ENCODE measurements at places on chromosomes 13 and 19.
A peak's percentile ranks its signal among the peaks of the same experiment; 100 is the strongest.

GRCh38 chr13:90315061-90315460, 1032.4 kb upstream of the MIR17HG start:
- DNase-seq: no peak

- DNase-seq: no peak
Observed at GRCh38 chr19:28429356-28429755, 783.6 kb downstream of the UQCRFS1 start.

- DNase-seq: peak; percentile 53
Observed at GRCh38 chr19:21483589-21484170, 21.7 kb upstream of the ZNF429 start.

DNA sequence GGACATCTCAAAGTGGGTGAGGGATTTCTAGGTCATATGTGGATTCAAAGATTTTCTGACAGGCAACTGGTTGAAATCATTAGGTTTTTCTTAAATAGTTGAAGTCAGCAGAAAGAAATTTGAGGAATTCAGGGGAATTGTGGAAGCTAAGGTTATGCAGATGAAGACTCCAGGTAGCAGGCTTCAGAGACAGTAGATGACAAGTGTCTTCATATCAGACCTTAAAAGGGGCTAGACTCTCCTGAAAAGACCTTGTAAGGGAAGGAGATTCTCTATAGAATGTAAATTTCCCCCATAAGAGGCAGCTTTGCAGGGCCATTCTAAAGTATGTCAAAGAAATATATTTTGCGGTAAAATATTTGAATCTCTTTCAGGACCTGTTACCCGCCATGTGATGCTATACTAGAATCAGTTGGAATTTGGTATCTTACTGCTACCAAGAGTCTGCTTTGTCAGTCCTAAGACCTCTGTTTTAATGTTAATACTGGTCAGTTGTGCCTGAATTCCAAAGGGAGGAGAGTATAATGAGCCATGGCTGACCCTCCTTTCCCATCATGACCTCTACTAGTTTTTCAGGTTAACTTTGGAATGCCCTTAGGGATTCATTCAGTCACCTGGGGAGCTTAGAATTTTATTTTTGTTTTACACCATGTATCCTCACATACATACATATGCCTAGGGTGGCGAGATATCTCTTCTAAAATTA, 1115.5 kb upstream of the SLC10A2 start:
- no peak for DNase-seq

DNA sequence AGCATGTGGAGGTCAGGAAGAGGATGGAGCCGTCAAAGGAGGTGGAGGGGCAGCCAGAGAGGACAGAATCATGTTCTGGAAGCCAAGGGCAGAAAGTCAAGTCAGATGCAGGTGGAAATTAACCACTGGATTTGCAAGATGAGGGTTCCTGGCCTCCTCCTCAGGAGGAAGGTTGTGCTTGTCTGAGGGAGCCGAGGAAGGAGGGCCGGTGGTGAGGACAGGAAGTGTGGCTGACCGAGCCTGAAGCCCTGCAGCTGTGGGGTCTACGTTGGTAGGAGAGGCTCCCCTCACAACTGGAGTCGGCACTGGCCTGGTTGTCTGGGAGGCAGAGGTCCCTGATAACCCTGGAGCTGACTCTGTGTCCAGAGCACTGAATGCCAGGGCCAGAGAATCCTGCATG, 15.4 kb upstream of the DHDH start:
- no peak for DNase-seq

GRCh38 chr13:40123962-40124632, 468.6 kb downstream of the COG6 start:
- DNase-seq: no peak

DNA sequence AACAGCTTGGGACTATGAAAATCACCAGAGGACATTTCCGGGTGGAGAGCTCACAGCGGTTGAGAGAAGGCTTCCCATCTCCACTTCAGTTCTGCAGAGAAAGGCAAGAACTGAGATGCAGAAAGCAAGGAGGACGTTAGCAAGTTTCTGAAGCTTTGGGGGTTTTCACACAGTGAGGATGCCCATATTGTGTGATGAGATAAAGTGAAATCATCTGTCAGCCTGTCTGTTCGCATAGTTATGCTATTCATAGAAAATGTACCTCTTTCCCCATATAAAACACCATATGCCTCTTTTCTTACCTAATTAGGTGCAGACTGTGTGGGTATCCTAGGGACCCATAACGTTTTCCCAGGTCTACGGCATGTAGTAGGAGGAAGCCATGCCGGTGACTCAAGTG, 27.5 kb downstream of the ZIC5 start:
- no peak for DNase-seq

DNA sequence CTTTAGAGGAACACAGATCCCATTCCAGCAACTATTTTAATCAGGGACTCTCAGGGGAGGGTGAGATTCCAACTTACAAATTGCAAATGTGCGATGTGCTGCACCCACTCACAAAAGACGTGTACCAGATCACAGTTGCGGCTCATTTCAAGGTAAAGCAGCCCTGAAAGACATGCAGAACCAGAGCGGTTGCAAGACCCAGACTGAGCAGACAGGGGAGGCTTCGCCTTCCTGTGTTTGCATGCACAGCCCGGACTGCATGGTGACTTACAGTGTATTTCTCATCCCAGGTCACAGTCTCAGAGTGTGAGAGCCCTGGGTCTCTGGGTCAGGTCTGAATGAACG, 84.6 kb downstream of the ATP11A start:
- no peak for DNase-seq

DNA sequence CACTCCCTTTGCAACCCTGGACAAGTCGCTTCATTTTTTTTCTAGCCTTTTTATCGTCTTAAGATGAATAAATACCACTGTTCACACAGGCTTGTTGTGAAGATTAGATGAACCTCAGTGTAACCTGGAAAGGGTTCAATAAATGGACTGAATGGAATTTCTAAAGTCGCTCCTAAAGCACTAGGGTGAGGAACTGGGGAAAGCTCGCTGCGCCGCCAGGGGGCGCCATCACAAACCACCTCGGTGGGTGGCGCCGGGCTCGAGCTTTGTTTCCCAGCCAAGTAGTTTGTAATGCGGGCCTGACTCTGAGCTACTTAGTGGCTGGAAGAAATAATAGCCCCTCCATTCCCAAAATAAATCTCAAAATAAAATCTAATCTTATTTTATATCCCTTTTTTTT, 2.2 kb upstream of the CEACAM6 start:
- DNase-seq: peak; percentile 57

GRCh38 chr13:111895896-111896821, 170.8 kb upstream of the SOX1 start:
- DNase-seq: no peak

DNA sequence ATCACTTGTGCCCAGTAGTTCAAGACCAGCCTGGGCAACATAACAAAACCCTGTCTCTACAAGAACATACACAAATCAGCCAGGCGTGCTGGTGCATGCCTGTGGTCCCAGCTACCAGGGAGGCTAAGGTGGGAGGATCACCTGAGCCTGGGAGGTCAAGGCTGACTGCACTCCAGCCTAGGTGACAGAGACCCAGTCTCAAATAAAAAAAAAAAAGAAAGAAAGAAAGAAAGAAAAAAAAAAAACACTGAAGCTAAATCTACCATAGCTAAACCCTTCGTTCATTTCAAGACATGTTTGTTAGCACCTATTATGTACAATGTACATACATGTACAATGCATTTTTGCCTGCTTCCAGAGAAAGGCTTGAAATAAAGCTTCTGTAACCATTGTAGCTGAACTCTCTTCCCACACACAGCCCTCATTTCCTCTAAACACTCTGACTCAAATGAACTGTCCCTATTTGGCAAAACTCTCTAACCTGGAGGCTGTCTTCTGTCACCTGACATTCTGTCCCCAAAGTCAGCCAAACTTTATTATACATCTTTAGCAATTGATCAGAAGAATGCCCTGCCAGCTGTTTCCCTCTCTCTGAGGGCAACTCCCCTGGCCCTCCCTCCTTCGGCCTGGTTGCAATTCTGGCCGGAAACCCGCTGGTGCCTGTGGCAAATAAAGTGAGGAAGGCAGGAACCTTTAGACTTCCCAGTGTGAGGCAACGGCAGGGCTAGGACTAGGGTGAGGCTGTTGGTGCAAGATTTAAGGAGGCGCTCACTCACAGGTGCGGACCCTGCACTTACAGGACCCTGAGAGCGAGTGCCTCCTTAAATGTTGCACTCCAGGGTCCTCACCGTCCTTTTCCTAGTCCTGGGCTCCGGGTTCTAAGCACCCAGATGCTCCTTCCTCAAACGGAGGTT, 1.8 kb downstream of the ETHE1 start:
- peak; percentile 89 for DNase-seq

DNA sequence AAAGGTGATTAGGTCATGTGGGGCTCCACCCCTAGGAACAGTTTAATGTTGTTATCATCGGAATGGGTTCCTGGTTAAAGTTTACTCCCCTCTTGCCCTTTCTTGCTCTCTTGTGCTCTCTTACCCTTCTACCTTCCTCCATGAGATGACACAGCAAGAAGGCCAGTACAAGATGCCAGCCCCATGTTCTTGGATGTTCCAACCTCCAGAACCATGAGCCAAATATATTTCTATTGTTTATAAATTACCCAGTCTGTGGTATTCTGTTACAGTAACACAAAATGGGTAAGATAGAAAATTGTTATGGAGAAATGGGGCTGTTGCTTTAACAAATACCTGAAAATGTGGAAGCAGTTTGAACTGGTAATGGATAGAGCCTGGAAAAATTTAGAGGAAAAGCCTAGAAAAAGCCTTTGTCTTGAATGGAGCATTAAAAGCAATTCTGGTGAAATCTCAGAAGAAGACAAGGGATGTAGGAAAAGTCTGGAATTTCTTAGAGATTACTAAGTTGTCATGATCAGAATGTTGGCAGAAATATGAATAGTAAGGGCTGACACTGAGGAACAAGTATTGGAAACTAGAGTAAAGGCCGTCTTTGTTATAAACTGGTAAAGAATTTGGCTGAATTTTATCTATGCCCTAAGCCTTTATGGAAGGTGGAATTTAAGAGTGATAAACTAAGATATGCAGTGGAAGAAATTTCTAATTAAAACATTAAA, 53.5 kb upstream of the TSC22D1 start:
- no peak for DNase-seq

DNA sequence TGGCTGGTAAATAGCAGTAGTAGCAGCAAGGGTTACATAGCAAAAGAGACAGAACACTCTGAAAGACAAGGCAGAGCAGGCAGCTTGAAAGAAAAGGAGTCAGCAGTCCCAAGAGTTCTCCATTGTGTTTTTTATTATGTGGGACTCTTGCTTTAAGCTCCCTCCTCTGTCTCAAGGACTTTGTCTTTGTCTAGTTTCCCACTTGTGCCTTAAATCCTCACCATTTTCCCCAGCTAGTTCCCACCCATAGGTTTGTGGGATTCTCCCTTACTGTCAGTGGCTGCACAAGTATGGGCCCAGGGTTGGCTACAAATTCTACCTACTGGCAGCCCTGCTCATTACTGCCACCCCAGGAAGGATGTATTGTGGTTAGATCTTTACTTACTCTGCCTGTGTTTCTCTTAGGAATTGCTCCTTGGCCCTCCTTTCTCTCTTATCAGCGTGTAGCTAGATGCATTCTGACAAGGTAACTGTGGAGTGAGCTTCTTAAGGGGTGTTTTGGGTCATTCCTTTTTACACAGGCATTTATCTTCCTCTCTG, 413.4 kb upstream of the PCDH9 start:
- DNase-seq: no peak

DNA sequence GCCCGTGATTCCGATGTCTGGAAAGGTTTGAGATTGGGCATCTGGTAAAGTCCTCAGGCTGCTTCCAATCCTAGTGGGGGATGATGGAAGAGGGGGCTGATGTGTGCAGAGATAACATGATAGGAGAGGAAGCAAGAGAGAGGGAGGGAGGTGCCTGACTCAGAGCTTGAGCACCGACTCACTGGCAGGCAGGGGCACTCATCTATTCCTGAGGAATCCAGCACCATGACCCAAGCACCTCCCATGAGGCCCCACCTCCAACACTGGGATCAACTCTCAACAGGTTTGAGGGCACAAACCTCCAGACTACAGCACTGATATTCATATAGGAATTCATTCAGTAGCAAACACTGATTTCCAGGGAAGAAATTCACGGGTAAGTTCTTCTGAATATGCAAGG, 5.6 kb upstream of the SIGLEC9 start:
- DNase-seq: no peak

DNA sequence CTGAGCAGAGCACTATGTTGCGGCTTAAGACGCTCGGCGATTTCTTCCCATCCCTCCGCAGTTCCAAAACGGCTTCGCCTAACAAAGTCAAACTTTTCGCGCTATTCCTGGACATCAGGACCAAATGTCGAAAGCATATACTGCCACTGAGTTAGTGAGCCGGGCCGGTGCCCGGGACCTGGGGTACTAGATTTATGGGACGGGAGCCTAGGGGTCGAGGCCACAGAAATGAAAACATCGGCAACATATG, 699 bp downstream of the RCBTB2 start:
- no peak for DNase-seq

- DNase-seq: no peak
Observed at GRCh38 chr13:102177431-102177830, 224.4 kb downstream of the FGF14 start.

DNA sequence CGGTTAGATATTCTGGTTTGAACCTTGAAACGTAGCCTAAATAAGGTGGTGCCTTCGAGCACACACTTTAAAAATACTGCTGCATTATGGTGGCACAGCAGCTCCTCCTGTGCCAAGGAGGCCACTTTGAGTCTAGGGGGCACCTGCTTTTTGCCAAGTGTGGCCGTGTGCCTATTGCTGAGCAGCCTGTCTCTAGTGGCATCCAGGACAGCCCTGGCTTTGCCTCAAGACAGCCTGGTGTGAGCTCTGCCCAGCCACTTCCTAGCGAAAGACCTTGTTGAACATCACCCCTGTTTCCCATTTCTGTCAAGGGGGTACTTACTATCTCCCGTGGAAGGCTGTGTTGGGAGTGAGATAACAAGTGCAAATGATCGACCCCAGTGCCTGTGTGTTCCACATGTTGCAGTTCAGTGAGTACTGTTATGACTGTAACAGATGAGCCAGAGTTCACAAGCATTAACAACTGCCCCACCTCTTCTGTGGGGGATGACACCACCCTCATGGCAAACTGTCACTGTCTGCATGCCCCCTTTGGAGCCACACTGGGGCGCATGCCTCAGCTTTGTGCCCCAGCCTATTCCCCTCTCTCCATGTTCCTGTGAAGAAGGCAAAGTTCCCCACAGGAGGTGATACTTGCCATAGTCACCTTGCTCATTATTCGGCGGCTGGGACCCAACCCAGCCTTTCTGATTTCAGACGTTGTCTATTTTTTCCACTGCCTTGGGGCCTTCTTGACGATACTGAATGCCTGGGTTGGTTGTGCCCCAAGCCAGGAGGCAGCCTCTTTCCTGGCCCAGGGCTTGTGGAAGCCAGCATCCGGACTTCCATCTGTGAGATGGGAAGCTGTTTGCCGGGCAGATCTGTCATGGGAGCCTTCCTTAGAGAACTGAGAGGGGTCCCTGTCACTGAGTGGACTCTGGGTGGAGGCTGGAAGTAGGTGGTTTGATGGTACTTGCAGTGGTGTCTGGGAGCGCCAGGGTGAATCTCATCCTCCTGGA, 5.4 kb downstream of the GATAD2A start:
- no peak for DNase-seq

- DNase-seq: peak; percentile 69
Observed at GRCh38 chr13:106373304-106373988, 162.0 kb downstream of the EFNB2 start.

GRCh38 chr13:112934078-112934477, 34.9 kb upstream of the MCF2L start:
- DNase-seq: peak; percentile 37
